ENCODE measurements at places on chromosomes 12 and 14.

DNA sequence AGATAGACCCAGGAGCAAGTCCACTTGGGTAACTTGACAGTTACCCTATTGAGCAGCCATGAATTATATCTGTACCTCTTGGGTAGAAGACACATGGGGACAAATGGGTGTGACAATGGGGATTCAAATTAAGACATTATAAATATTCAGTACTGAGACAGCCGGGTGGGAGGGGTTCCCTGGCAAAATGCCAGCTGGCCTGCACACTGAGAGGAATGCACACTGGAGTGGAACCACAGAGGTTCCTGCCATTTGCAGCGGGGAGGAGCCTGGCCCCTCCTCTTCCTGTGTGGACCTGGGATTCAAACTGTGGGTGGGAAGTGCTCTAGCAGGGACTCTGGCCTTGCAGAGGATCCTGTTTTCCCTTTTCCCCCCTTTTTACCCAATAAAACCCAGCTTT is 118.7 kb upstream of the CDKN3 start:
- DNase-seq: no peak

GRCh38 chr12:23576372-23576771 is 373.1 kb downstream of the SOX5 start:
- DNase-seq: no peak

DNA sequence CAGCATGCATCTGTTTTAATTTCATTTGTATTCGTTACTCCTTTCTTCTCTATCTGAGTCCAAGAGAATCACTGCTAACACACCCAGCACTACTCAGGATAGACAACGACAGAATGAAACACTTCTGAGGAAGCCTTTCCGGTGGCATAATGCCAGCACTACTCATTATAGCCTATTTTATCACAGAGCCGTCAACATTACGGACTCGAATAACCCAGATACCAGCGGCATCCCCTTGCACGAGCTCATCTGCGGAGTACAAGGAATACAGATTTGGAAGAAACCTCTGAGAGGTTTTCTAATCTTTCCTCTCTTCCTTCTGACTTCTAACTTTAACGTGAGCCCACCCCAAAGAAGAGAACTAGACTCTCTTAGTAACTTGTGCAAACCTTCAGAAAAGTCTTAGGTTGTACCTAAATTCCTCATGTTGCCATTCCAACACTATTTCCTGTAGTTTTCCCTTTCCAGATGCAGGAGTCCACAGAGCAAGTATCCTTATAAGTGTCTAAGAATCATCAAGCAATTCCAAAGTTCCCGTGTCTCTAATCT is 248.1 kb downstream of the APAF1 start:
- no peak for DNase-seq

DNA sequence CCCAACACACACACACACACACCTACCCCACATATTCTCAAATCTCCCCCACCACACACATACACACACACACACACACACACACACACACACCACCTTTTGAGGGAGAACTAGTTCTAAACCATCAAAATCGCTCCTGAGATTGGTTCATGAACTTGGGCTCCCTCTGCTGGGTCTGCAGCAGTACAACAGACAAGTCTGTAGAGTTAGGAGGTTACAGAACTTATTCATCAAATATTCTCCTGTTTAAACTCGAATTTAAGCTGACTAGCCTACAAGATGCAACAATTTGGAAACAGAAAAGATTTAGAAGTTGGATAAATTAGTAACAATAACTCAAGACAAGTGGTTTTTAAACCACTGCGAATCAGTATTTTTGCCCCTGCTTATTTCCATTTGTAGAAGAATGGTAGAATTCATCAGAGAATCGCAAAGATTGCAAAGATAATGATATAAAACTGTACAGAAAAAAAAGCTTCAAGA is 136.4 kb upstream of the USP15 start:
- peak; percentile 51 for DNase-seq

- DNase-seq: no peak
Measured at GRCh38 chr12:47328831-47329545, 249.2 kb upstream of the AMIGO2 start.

DNA sequence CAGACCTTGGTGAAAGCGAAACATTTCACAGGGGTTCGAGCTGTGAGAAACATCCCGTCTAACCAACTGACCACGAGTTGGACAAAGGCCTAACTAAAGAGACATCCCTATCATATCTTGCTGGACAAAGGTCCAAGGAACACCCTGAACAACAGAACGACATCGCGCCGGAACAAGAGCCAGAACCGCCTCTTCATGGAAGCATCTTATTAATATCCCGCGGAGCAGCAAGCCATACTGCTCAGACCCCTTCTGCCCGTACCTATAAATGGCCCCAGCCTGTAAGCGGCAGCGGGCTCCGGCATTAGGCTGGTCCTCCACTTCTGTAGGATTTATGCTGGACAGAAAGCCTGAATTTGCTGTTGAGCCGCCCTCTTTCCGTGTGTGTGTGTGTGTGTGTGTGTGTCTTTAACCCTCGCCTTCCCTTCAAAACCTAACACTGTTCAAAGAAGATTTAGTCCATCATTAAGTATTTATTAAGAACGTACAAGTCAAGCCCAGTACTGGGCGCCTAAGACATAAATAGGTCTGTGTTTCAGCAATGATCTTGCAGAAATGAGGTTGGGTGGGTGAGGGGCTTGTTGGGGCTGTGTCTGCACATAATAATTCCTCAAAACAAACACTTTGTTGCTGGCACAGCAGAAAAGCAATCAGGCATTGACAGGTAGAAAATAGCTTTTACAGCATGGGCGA is 1.9 kb downstream of the SLC6A15 start:
- no peak for DNase-seq

Measured in kidney capillary endothelial cell (primary cell).